SK-MEL-5 (cell line): ENCODE measurements at places on chromosomes 11 and 22. TPM values are rescaled to one million over a fixed set of nuclear protein-coding genes. Genes with fewer than 3 reads are reported as not detected.
A peak's percentile ranks its signal among the peaks of the same experiment; 100 is the strongest.

DNA sequence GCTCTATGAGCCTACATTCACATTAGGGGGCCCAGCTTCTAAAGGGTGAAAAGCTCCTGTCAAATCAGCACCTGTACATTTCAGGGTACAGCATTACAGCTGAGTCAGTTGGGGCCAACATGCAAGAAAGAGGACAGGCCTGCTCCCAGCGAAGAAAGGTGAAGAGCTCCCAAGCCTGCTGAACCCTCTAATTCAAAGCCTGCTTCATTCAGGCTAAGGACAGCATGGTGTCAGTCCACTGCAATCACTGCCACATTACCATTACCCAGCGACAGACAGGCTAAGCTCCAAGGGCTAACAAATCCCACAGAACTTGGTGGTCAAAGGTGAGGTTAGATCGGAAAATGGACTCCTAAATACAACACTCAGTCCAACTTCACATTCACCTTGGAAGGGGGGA lies 65.4 kb upstream of the CHRM4 start:
- no peak for DNase-seq

DNA sequence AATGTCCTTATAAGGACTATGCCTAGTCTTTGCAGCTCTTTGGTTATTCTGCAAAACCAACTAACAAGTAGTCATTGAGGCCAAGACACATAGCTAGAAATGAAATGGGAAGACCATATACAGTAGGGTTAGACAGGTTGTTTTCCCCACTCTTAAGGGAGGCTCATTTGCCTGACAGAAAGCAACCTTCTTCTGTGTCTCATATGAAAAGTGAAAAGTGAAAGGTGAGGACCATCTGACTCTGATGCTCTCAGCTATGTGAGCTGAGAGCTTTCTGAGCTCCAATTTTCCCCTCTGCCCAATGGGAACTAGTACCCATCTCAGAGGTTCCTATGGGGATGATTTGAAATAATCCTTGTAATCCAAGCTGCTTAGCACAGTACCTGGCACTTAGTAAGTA lies 142.0 kb upstream of the BDNF start:
- DNase-seq, result no peak

DNA sequence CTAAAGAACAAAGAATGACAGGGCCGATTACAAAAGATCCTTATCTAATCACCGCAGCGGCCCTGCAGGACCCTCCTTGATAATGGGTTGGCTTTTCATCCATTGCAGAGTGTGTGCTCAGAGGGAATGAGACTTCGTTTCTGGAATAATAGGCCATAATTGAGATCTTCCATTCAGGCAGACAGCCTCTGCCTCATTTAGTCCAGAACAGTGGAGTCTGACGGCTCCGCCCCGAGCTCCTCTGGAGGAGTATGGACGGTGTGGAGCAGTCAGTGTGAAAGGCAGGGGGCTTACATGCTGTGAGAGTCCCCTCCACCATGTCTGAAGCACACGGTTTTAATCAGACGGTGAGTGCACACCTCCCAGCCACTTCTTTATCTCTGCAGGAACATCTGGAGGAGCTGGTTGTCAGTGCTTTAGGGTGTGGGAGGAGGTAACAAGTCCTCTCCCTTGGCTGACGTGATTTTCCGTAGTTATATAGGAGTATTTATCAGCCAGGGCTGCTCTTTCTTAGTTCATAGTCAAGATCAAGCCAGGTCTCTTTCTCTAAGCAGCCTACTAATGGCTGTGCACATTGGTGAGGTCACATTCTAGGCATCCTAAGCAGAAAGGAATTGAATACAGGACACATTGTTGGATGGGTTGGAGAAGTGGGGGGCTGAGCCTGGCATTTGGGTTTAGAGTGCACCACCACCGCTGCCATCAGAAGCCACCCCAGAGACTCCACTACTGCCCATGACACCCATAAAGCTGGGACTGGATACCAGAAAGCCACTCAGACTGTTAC lies 1477.9 kb downstream of the TBC1D22A start:
- DNase-seq, result no peak

DNA sequence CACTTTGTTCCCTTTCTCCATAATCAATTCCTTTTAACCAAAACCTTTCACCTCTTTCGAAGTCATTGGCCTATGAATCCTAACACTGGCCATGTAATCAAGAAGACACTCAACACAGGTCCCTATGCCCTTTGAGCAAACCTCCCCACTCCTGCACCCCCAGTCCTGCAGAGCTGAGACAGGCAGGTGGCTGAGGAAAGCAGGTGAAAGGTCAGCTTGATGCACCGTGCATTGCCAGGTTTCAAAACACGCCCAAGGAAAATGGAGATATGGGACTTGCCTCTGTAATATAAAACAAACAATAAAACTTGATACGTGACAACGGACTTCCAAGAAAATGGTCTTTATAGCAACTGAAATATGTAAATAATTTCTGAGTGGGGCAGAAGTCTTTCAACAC lies 10.6 kb downstream of the CPT1A start:
- no peak for DNase-seq

GRCh38 chr11:78339483-78339882 lies 78.1 kb downstream of the GAB2 start:
- peak; percentile 80 for DNase-seq

DNA sequence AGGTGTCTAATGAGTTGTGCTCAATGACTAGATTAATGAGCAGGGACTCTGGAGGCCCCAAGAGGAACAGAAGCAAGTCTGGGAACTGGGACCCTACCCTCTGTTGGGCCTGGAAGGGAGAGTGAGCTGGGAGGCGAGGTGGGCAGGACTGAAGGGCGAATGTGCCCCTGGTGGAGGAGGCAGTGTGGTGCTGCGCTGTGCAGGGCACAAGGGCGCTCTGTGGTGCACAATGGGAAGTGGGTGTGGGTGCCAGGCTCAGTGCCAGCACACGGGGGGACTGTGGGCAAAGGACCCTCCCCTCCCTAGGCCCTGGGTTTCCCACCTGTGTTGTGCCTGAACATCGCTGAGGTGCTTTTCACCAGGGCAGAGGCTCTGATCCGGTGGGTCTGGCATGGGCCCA lies 57.5 kb upstream of the TTLL12 start:
- DNase-seq, result no peak

- DNase-seq, result peak; percentile 81
Measured at GRCh38 chr11:33690290-33691065, 10.1 kb downstream of the C11orf91 start.

- no peak for DNase-seq
Measured at GRCh38 chr11:73381589-73381988, 5.4 kb downstream of the RELT start.

GRCh38 chr22:17563936-17564391 lies 666 bp downstream of the SLC25A18 start:
- no peak for DNase-seq

DNA sequence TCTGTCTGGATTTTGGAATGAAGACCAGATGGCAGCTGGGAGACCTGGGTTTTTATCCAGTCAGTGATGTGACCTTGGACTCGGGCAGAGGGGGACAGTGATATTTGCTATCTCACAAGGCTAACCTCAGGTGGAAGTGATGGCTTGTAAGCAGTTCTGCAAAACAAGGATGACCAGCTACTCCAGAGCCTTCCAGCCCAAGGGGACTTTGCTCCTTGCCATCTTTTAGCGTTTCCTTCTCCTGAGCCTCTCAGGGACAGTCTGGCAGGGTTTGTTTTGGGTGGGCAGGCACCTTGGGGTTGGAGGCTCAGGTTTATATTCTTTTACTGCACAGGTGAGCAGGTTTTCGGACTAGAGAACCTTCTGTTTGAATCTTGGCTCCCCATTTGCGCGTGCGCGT lies 9.5 kb upstream of the OSBP2 start:
- no peak for DNase-seq

- no peak for DNase-seq
Measured at GRCh38 chr11:23569134-23569533, 708.9 kb upstream of the CCDC179 start.

DNA sequence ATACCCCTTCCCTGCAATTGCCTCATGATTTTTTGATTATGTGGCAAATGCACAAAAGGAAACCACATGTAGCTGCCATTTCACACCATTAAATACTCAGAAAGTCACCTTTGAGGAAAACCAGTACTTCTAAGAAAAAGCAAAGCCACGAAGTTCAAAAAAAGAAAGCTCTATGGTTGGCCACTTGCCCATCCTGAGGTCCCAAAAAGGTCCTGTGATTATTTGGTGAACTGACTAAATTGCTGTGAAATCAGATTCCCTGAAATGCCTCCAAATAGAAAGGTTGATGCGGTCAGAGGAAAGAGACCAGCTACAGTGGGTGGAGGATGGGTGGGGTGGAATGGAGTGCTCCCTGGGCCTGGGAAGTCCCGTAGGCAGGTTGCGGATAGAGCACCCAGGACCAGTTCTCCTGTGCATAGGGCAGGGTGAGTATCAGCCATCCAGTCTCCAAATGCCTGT lies 26.9 kb downstream of the MRPL16 start:
- no peak for DNase-seq

DNA sequence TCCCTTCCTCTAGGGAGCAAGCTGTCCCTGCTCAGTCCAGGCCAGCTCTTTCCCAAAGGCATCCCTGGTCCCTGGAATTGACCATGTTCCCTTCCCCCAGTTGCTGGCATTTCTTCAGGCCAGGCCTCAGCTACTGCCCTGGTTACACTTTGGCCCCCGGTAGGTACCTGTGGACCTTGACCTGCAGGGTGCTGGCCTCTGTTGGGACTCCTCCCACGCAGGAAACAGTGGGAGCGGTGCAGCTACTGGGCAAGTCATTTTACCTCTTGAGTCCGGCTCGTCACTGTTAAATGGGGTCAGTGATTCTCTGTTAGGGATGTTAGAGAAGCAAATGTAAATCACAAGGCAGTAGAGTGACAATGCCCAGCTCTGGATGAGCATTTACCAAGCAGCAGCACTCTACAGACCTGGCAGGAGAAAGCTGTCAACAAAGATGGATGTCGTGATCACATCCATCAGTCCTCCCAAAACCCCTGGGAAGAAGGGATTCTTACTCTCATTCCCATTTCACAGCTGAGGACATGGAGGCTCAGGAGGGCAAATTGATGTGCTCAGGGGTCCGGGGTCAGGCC lies 16.9 kb downstream of the MYO7A start:
- no peak for DNase-seq

DNA sequence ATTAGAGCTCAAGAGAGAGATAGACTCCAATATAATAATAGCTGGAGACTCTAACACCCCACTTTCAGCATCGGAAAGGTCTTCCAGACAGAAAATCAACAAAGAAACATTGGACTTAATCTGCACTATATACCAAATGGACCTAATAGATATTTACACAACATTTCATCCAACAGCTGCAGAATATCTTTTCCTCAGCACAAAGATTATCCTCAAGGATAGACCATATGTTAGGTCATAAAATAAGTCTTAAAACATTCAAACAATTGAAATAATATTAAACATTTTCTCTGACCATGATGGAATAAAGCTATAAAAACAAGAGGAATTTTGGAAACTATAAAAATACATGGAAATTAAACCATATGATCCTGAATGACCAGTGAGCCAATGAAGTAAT lies 45.1 kb upstream of the FAM181B start:
- no peak for DNase-seq

DNA sequence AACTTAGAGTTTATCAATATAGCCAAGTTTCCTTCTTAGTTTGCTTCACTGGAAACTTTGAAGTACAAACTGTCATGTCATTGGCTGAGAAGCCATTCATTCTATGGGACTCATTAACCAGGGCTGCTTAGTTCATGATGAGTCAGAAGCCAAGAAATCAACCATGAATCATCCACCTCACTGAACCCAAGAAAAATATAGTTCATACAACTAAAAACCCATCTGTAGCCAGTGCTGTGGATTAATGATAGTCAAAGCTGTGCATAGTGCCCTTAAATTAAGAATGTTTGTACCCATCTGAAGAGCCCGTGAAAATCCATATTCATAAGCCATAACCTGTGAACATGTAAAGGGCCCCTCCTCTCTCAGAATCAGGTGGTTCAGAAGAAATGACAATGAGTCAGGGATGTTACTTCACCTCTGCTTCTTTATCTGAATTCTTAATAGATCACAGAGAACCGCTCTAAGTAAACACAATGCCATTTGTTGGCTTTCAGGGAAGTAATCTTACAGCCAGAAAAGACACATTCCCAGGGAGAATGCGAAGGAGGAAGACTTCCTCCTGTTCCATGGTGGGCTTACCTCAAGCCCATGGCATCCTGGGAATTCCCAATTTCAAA lies 25.4 kb downstream of the MMP20 start:
- peak; percentile 53 for DNase-seq

DNA sequence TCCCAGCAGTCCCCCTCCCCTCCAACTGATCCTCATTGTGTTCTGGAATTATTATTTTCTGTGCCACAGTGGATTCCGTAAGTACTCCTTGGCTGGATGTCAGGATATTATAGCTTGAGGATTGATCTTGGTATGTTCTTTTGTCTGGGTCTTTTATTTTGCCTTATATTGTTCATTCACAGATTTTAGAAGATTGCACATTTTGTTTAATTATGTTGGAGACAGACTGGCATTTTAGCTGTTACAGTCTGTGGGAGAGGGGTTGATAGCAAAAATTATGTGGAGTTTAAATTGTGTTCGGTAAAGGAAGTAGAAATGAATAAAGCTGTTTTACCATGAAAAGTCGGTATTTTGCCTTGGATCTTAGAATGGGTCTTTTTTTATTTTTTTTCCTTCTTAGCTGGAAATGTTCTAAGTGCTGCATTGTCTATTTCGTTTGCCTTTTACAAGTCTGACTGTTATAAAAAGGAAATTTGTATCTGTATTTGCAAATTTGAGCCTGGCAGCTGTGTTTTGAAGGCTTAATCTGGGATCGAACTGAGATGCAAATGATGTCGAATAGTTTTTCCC lies 141.9 kb upstream of the TTC12 start:
- no peak for DNase-seq

DNA sequence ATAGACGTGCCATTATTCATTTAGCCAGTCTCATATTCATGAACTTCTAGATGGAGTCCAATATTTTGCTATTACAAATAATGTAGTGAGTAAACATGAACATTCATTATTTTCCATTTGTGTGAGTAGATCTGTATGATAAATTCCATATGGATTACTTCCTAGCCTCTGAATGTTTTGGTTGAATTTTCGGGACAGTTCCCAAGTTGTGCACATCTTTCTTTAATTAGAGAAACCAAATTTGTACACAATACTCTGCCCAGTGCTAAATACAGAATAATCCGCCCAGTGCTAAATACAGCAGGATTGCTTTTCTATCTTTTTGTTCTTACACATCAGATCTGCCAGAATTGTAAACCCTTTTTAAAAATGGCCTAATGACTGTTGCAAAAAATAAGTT lies 17.1 kb upstream of the APLP2 start:
- DNase-seq, result no peak

Gene C1QTNF6
- total RNA-seq, result 5.9 and 7.6 TPM in 2 replicates

Gene CENPM
- total RNA-seq, result 38.7 and 47.3 TPM in 2 replicates

Gene ART1
- total RNA-seq, result not detected in 2 replicates

Gene PPP2R5B
- total RNA-seq, result 8.4 and 13.3 TPM in 2 replicates

Gene CDKN1C
- total RNA-seq, result 14.7 and 18.7 TPM in 2 replicates

Gene DPP3
- total RNA-seq, result 40.9 and 43.5 TPM in 2 replicates

Gene MUC6
- not detected in 2 replicates for total RNA-seq

Gene VPREB1
- not detected in 2 replicates for total RNA-seq

Gene BTBD18
- not detected in 2 replicates for total RNA-seq
